ENCODE measurements at places on chromosomes 5 and 9. TPM values are rescaled to one million over a fixed set of nuclear protein-coding genes. Genes with fewer than 3 reads are reported as not detected.

DNA sequence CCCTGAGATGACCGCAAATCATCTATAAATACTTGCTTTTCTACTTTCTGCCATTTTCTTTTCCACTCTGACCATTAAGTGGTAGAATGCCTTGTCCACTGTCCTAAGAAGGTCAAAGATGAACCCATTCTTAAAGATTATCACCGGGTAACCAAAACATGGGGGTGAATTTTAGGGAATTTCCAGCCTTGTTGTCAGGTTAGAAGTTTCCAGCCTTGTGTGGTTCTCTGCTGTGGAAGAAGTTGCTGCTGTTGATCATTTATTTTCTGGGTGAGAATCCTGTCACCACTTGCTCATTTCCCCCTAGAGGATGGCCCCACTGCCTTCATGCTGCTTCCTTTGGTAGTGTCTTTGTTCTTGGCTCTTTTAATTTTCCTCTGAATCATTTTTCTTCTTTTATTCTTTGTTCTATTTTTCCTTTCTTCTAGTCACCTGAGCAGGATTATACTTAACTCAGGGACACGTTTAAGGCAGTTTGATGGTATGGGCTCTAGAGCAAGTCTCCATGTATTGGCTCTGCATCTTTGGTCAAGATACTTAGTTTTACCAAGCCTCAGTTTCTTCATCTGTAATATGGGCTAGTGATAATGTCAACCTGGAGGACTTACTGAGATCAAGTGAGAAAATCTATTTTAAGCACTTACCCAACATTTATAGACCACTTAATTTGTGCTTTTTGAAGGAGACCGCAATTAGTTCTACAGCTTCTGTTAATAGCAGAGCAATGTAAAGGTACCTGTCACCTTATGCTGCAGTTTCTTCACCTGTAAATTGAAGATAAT lies 266.2 kb downstream of the ARHGAP26 start:
- no peak overlapping the region for H3K4me3 ChIP-seq
- peaks cover 51% of the 10 kb centered on the region for H3K4me1 ChIP-seq
- DNase-seq: no peak
- no peaks in the 10 kb centered on the region for H3K36me3 ChIP-seq
- H3K27ac ChIP-seq: no peak overlapping the region

- peaks cover 51% of the 10 kb centered on the region for H3K36me3 ChIP-seq
- H3K4me3 ChIP-seq: no peak overlapping the region
- no peak for DNase-seq
These were observed 3.2 kb upstream of the FBXO4 start for GRCh38 chr5:41921874-41922273.

Gene PRUNE2
- total RNA-seq: 0.48 TPM

DNA sequence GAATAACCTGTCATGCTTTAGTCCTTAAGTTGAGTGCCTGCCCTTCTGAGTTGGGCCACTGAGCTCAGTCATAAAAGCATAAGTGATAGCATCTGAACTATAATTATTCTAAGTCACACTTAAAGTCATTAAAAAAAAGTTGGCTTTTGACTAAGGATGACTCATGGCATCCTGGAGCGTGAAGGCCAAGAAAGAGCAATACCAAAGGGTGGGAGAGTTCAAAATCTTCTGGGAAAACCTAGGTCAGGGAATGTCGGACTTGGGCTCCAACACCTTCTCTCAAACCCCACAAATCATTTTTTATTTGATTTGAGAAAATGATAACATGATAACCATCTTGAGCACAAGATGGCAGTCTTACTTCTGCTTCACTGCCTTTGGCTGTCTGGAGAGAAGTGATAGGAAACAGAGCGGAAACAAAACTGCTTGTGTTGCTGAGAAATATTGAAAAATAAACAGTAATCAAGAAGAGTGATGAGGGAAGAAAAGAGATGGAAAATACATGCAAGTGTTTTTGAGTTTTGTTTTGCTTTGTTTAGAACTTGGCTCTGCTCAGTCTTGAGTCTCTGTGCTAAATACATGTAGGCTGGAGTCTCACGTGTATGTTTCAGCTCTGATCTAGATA lies 16.9 kb upstream of the NTRK2 start:
- H3K27ac ChIP-seq: no peak overlapping the region
- no peaks in the 10 kb centered on the region for H3K27me3 ChIP-seq
- no peaks in the 10 kb centered on the region for H3K4me1 ChIP-seq
- no peaks in the 10 kb centered on the region for H3K36me3 ChIP-seq
- H3K4me3 ChIP-seq: no peak overlapping the region

GRCh38 chr5:172881691-172882370 lies 47.8 kb downstream of the ERGIC1 start:
- DNase-seq: no peak
- no peaks in the 10 kb centered on the region for H3K36me3 ChIP-seq
- H3K27ac ChIP-seq: no peak overlapping the region
- H3K4me1 ChIP-seq: no peaks in the 10 kb centered on the region
- no peaks in the 10 kb centered on the region for H3K27me3 ChIP-seq

- H3K27me3 ChIP-seq: no peaks in the 10 kb centered on the region
- no peak for DNase-seq
- peaks cover 6% of the 10 kb centered on the region for H3K4me1 ChIP-seq
These were observed 10.9 kb downstream of the ZNF622 start for GRCh38 chr5:16454686-16455085.

DNA sequence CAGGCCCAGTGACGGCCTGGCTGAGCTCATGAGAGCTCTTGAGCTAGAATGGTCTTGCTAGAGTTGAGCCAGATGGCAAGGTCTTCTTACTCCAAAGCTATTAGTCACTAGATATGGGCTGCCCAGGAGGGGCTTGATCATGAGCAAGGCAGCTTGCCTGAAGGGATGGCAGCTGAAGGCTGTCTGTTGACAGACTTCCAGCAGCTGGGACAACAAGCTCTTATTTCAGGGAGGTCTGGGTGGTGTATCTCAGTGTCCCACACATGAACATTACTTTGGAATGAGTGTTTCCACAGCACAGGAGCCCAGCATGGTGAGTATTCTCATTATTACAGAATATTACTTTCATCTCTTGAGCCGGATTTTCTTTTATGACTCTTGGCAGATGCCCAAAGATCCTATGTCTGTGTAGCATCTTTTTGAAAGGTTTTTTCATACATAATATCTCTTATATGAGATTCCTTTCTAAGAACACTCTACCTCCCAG lies 414.1 kb downstream of the ARHGEF28 start:
- no peaks in the 10 kb centered on the region for H3K36me3 ChIP-seq
- DNase-seq: no peak
- H3K27me3 ChIP-seq: no peaks in the 10 kb centered on the region
- no peak overlapping the region for H3K27ac ChIP-seq

GRCh38 chr5:113652161-113652560 lies 138.7 kb downstream of the YTHDC2 start:
- H3K36me3 ChIP-seq: no peaks in the 10 kb centered on the region
- H3K4me1 ChIP-seq: no peaks in the 10 kb centered on the region
- H3K27me3 ChIP-seq: no peaks in the 10 kb centered on the region
- DNase-seq: no peak
- H3K27ac ChIP-seq: no peak overlapping the region

GRCh38 chr9:107118863-107119624 lies 164.0 kb upstream of the RAD23B start:
- no peak overlapping the region for H3K4me3 ChIP-seq
- H3K36me3 ChIP-seq: no peaks in the 10 kb centered on the region
- no peak overlapping the region for H3K27ac ChIP-seq
- H3K4me1 ChIP-seq: peaks cover 6% of the 10 kb centered on the region
- 0 out of 2 replicates have a peak, but pooled peaks cover 2% of the 10 kb centered on the region for H3K27me3 ChIP-seq

DNA sequence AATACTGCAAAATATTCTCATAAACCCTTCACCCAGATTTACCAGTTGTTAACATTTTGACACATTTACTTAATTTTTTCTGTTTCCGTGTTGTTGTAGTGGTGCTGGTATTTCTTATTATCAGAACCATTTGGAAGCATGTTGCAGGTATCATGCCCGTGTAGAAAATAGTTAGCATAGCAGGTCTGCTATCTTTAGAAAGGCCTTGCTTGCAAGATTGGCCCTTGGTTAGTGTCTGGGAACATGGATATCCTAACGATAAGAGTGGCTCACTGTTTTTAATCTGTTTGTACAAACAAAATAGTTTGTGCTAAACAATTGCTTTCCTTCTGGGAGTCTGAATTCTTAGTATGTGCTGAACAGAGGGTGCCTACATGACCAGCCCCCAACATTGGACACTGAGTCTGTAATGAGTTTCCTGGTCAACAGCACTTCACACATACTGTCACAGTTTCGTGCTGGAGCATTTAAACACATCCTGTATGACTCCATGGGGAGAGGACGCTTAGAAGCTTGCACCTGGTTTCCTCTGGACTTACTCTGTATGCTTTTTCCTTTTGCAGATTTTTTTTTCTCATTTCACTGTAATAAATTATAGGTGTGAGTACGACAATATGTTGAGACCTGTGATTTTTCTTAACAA lies 66.9 kb downstream of the MAN2A1 start:
- no peak for DNase-seq
- H3K4me1 ChIP-seq: no peaks in the 10 kb centered on the region
- no peaks in the 10 kb centered on the region for H3K36me3 ChIP-seq
- H3K27ac ChIP-seq: no peak overlapping the region
- no peaks in the 10 kb centered on the region for H3K27me3 ChIP-seq

GRCh38 chr9:72856972-72857623 lies 95.8 kb downstream of the ALDH1A1 start:
- no peaks in the 10 kb centered on the region for H3K36me3 ChIP-seq
- H3K27me3 ChIP-seq: no peaks in the 10 kb centered on the region
- H3K27ac ChIP-seq: no peak overlapping the region
- H3K4me1 ChIP-seq: no peaks in the 10 kb centered on the region
- no peak overlapping the region for H3K4me3 ChIP-seq

GRCh38 chr5:163564321-163564938 lies 59.0 kb downstream of the MAT2B start:
- no peaks in the 10 kb centered on the region for H3K36me3 ChIP-seq
- no peak overlapping the region for H3K27ac ChIP-seq

- H3K4me3 ChIP-seq: no peak overlapping the region
- peaks cover 9% of the 10 kb centered on the region for H3K4me1 ChIP-seq
- H3K36me3 ChIP-seq: peaks cover 31% of the 10 kb centered on the region
- H3K27me3 ChIP-seq: no peaks in the 10 kb centered on the region
- H3K27ac ChIP-seq: no peak overlapping the region
These were observed 20.0 kb downstream of the KIAA1191 start for GRCh38 chr5:176341325-176342157.

Gene CD74
- 8,933 TPM for total RNA-seq

DNA sequence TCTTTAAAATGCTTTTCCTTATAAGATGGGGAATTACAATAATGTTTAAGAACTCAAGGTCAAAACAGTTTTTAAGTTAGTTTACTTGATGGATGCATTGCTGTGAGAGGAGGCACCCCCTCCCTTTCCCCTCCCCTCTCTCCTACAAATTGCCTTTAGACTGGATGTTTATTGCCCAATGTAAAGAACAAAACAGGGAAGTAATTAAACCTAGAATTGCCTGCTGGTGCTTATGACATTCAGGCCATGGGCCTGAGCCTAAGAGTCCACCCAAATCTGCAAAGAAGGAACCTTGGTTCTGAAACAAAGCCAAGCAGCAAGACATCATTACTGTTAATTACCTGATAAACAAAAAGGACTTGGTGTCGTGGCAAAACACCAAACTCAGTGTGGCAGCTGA lies 630.3 kb downstream of the ISL1 start:
- no peak overlapping the region for H3K27ac ChIP-seq
- H3K27me3 ChIP-seq: no peaks in the 10 kb centered on the region
- H3K4me1 ChIP-seq: no peaks in the 10 kb centered on the region

DNA sequence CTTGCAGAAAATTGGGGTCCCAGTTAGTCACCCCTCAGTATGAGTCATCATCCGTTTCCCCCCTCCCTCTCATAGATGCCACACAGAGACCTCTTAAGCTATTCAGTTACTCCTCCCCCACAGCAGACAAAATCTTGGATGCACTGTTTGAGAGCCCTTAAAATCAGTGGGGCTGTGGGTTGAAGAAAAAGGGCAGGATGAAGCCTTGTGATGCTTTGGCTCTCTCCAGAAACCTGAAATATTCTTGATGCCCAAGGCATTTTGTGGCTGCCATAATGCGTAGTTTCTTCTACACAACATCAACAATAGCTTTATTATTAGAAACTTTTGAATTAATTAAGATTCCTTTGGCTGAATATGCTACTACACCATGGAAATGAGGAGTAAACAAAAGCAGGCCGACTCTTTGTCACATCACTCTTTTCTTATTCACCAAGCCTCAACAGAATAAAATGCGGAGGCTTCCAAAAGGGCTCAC lies 133.8 kb downstream of the MRPS30 start:
- no peaks in the 10 kb centered on the region for H3K4me1 ChIP-seq
- H3K4me3 ChIP-seq: no peak overlapping the region
- no peak overlapping the region for H3K27ac ChIP-seq
- no peak for DNase-seq

DNA sequence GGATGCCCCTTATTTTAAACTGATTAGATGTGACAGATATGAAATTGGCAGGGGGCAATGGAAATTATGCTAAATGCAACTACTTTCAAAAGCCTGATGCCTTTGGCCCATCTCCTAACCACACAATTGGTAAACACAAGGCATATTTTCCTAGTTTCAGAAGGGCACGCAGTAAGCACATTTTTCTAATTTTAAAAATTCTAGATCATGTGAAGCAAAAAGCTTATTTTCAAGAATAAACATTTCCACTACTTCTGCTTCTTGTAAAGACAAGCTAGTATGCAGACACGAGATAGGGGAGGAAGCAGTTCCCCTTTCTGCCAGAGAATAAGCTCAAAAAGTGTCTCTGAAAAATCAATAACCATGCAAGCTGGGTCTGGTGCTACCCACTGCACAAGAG lies 67.7 kb downstream of the ABCA1 start:
- DNase-seq: peak; percentile 56
- H3K4me1 ChIP-seq: peaks cover 55% of the 10 kb centered on the region
- H3K36me3 ChIP-seq: no peaks in the 10 kb centered on the region
- H3K27ac ChIP-seq: peak overlapping the region; percentile 34
- H3K4me3 ChIP-seq: no peak overlapping the region

DNA sequence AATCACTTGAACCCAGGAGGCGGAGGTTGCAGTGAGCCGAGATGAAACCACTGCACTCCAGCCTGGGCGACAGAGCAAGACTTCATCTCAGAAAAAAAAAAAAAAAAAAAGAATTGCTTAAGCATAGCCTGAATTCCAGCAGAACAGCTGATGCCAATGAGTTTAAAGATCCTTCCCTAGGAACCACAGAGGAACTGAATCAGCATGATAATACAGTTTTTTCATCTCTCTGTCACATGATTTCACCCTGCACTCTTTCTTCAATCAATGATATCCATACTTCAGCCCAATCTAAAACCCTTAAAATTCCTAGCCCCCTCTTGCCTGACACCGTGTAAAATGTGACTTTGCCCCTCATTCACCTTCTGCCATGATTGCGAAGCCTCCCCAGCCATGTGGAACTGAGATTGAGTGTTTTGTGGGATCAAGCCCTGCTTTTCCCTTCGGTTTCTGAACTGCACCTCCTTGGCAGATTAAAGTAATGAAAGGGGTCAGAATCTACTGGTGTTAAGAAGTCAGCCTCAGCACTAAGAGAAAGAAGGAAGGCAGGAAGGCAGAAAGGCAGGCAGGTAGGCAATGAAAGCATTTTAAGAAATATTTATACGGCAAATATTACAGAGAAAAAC lies 20.9 kb upstream of the DMXL1 start:
- no peaks in the 10 kb centered on the region for H3K4me1 ChIP-seq
- DNase-seq: no peak
- H3K27me3 ChIP-seq: no peaks in the 10 kb centered on the region
- H3K27ac ChIP-seq: no peak overlapping the region
- no peaks in the 10 kb centered on the region for H3K36me3 ChIP-seq

GRCh38 chr9:136060671-136061371 lies 34.3 kb downstream of the NACC2 start:
- H3K27me3 ChIP-seq: peaks cover 6% of the 10 kb centered on the region
- DNase-seq: no peak
- no peak overlapping the region for H3K4me3 ChIP-seq

GRCh38 chr9:119334745-119335144 lies 34.5 kb downstream of the BRINP1 start:
- no peak overlapping the region for H3K4me3 ChIP-seq
- no peaks in the 10 kb centered on the region for H3K36me3 ChIP-seq
- H3K4me1 ChIP-seq: no peaks in the 10 kb centered on the region
- no peaks in the 10 kb centered on the region for H3K27me3 ChIP-seq
- no peak overlapping the region for H3K27ac ChIP-seq
- DNase-seq: no peak

Measured in Karpas-422 (cell line).